CD8-positive, alpha-beta T cell (primary cell): ENCODE measurements at places on chromosomes 2 and 18.

GRCh38 chr2:57126410-57126809 lies 920.2 kb upstream of the VRK2 start:
- DNase-seq: no peak

DNA sequence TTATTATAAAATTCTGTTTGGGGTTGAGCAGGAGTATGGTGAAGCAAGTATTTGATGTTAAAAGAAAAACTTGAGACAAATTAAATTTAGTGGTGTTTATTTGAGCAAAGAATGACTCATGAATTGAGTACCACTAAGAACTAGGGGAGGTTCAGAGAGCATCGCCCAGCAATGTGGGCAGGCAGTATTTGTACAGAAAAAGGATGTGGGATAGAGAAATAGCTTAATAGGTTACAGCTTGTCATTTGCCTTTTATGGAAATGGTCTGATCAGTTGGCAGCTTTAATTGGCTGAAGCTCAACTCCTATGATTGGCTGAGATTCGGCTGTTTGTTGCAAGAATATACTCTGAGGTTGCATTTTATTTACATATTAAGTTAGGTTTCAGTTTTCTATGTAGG lies 68.2 kb downstream of the LRATD1 start:
- DNase-seq: no peak

DNA sequence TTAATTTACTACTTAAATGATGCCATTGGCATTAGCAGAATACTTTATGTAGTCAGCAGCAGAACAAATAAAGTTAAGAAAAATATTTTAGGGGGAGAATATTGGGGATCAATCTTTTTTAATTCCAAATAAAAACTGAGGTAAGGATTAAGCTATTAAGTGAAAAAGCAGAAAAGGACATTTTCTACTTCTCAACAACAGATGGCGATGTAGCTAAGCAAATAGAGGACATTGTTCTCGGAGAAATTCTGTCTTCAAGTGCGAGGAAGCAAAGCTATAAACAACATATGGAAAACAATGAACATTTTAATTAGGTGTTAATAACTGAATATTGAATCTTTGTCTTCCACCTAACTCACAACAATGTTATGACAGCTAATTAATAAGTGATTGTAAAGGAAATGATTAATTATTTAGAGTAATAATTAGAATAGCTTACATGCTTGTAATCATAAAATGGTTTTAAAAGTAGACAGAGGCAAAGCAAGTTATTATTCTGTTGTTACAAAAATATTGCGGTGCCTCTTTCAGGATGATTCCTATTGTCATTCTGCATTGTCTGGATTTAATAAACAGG lies 32.9 kb upstream of the CCDC93 start:
- no peak for DNase-seq

GRCh38 chr18:35827275-35827902 lies 145.1 kb upstream of the RMP24 start:
- DNase-seq: no peak

- DNase-seq: no peak
These were observed 143.4 kb downstream of the NDUFA10 start for GRCh38 chr2:239881561-239882320.

- no peak for DNase-seq
These were observed 35.2 kb downstream of the HS1BP3 start for GRCh38 chr2:20615466-20616241.

- no peak for DNase-seq
These were observed 48.8 kb upstream of the PPP1CB start for GRCh38 chr2:28702878-28703277.

GRCh38 chr18:4658804-4659203 lies 203.7 kb upstream of the DLGAP1 start:
- no peak for DNase-seq

GRCh38 chr2:25009954-25010353 lies 31.9 kb upstream of the EFR3B start:
- no peak for DNase-seq

DNA sequence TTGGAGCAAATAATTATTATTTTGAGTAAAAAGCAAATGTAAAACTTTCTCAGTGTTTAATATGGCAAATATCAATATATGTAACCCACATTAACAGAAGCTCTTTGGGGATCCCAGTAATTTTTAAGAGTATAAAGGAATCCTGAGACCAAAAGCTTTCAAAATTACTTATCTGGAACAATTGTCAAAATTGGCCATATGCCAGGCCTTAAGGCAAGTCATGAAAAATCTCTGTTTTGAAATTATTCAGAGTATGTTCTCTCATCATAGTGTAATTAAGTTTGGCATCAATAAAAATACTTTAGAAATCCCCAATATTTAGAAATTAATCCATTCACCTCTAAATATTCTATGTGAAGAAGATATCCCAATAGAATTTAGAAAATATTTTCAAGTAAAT lies 225.3 kb upstream of the ARL4C start:
- DNase-seq: no peak

DNA sequence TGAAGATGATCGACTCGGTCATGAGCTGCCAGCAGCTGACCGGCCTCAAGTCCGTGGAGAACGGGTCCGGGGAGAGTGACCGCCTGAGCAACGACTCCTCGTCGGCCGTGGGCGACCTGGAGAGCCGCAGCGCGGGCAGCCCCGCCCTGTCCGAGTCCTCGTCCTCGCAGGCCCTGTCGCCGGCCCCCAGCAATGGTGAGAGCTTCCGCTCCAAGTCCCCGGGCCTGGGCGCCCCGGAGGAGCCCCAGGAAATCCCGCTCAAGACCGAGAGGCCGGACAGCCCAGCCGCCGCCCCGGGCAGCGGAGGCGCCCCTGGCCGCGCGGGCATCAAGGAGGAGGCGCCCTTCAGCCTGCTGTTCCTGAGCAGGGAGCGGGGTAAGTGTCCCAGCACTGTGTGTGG lies 14.9 kb downstream of the SALL3 start:
- DNase-seq: no peak

- DNase-seq: peak; percentile 44
These were observed 7.9 kb upstream of the PDCL3 start for GRCh38 chr2:100554798-100555407.

DNA sequence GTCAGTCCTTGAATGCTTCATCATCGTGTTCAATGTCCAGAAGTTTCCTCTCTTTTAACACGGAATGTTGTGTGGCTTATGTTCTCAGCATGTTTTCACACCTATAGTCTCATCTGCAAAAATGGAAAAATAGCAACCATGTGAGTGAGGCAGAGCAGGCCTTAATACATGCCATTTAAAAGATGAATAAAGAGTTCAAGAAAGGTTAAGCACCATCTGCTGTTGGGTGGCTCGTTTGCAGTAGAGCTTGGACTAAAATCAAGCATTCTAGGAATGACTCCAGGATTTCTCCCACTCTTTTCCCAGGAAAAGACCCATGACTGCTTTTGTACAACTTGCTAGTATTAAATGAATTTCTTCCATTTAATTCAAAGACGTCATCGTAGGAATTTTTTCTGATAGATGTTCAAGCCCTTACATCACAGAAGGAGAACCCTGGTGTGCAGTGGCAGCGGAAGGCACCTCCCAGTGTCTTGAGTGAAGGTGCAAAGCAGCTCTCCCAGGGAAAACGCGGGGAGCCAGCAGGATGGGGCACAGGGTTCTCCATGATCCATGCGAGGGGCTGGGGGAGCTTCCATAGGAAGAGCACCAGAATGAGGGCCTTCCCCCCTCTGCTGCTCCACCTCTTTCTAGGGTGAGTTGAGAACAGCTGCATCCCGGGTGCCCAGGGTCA lies 9.6 kb downstream of the DCDC2C start:
- no peak for DNase-seq

GRCh38 chr2:134402410-134402809 lies 148.5 kb downstream of the MGAT5 start:
- DNase-seq: no peak

- DNase-seq: no peak
These were observed 4.0 kb upstream of the RMC1 start for GRCh38 chr18:23499291-23499781.

GRCh38 chr2:164922134-164922533 lies 33.2 kb downstream of the SLC38A11 start:
- no peak for DNase-seq

DNA sequence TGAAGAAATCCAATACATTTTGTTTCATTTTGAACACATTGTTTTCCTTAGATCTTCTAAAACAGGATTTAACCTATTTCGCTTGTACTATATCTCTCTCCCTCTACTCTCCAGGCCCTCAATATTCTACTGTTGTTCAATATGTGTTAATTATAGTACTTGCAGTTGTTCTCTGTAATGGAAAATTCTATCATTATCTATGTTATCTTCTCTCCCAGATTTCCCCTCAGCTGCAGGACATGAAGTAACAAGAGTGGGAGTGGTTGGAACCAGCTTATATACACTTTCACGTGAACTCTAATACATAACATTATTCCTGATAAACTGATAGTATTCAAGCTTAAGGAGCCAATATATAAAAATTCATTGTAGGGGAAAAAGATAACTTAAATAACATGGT lies 7.0 kb upstream of the STRN start:
- DNase-seq: no peak

- DNase-seq: no peak
These were observed 38.4 kb upstream of the HDAC4 start for GRCh38 chr2:239438995-239439753.

DNA sequence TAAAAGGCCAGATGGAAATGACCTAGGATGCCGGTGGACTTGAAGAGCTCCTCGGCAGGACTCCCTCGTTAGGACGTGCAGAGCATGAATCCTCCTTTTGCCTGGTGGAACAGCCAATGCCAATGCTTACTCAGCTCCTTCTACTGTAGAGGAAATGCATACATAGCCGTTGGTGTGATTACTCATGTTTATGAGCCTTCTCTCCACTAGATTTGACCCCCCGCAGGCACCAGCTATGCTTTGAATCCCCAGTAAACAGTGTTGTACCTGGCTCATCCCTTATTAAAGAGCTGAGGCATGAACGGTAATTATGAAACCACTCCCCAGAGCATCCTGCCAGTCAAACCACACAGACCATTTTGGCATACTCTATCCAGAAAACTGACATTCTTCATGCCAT lies 172.8 kb downstream of the ANTXR1 start:
- DNase-seq: no peak

DNA sequence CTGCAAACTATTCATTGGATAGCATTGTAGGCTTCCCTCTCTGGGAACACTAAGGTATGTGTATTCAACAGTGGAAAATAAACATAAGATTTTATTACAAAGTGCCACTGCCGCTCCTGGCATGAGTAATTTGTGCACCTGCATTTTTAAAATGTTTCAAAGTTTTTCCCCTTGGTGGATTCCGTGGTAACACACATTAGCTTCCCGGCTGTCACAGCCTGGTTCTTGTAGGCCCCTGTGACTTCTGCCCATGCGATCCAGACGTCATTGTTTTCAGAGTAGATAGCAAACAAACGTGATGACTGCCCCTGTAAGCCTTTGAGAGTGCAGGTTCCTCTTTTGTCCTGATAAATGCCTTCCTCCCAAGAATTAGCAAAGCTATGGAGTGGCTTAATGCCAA lies 421.0 kb downstream of the ZNF521 start:
- no peak for DNase-seq

DNA sequence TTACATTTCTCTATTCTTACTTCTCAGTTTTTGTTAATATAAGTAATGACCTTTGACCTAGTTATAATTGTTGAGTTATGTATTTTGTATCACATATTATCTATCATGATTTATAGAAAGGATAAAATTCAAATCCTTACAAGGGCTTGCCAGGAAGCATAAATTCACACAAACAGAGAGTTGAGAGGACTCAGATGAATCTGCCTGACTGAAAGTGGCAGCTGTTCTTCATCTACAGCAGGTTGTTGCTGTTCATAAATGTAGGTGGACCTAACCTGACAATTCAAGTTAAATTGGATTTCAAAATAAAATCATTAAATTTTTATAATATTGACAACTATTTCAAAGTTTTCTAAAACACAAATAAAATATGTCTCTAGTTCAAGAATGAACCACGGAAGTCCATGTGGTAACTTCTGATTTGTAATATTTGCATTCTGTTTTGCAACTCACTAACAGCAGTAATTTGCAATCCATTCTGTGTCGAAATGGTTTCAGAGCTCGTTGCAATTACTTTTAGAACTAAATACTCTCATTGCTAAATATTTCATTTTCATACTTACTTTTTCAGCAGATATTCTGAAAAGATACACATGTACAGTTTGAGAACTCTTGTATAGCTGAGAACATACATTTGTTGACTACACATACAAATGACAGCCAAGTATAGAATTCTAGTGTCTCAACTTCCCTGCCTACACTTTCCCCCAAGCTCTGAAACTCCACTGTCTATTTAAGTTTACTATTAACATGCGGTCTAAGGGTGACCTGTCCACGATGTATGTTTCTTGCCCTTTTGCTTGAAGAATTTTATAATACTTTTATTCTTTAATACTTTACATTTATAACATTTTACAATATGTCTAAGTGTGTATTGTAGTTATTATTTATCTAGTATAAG lies 25.7 kb downstream of the SCN7A start:
- no peak for DNase-seq

- no peak for DNase-seq
These were observed 5.2 kb downstream of the ANKRD53 start for GRCh38 chr2:70983506-70984227.

DNA sequence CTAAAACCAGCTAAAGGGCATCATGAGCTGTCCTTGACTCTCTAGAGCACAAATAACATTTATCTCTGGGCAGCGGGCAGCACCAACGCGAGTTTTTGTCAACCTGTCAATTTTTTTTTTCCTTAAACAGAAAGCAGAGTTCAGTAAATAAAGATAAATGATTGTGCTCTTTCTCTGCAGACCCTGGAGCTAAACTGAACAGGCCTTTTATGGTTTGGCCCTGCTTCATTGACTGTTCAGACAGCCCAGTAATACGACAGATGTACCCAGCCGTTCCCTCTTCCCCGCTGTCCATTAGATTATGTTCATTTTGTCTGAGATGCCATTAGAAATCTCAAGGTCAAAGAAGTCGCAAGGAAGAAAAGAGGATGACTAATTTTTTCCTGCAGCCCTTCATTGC lies 280.5 kb upstream of the PIK3C3 start:
- no peak for DNase-seq

DNA sequence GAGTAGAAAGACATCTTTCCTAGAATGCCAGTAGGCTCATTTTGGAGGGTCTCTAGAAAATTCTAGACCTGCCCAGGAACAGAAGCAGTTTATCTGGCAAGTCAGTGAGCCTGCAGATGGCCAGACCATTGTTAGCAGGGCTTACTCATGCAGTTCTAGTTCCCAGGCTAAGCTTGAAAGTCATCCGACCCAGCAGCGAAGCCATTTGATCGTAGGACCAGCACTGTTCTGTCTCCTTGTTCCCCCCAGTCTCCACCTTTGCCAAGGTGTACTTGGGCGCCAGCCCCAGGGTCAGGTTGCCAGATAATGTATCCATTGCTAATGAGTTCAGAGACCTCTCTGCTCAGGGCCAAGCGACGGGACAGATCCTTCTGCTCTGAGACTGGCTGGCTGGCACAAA lies 70.1 kb downstream of the EPAS1 start:
- no peak for DNase-seq

DNA sequence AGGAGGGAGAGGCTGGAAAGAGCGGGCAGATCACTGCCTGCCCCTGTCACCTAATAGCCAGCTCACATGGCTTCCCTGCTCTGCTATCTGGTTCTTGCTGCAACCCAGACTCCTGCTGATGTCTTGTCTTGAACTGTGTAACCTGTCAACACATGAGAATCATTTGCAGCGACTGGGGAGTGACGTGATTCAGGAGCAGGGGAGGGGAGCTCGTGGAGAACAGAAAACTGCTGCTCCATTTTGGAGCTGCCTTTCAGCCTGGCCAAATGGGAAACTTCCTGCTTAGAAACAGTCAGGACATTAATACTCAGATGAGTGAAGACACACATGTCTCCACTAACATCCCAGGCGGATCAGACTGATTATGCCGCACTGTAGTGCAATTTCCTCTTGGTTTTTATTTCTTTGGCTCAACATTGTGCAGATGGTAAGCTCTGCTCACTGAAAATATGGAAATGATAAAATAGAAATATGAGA lies 38.1 kb downstream of the RPL37A start:
- DNase-seq: no peak

- no peak for DNase-seq
These were observed 27.5 kb upstream of the ALPP start for GRCh38 chr2:232350804-232351685.
